NCI-H460 (cell line): ENCODE measurements at places on chromosomes 2 and 18. TPM values are rescaled to one million over a fixed set of nuclear protein-coding genes. Genes with fewer than 3 reads are reported as not detected.

Gene SP140L
- total RNA-seq, result 22.5 and 33.4 TPM in 2 replicates

Gene C2orf81
- 1.2 and 2.2 TPM in 2 replicates for total RNA-seq

Gene RBM45
- total RNA-seq, result 17.0 and 17.7 TPM in 2 replicates

Gene SIX2
- 0.15 TPM in 1 of 2 replicates, not detected in the other for total RNA-seq

Gene GATA6
- total RNA-seq, result 1.0 and 1.8 TPM in 2 replicates

Gene GRP
- not detected in 2 replicates for total RNA-seq

Gene SERPINB5
- total RNA-seq, result 61.1 and 64.9 TPM in 2 replicates

Gene SCYGR3
- total RNA-seq, result not detected in 2 replicates

- no peak for DNase-seq
Observed at GRCh38 chr2:204611764-204612163, 66.5 kb downstream of the PARD3B start.

DNA sequence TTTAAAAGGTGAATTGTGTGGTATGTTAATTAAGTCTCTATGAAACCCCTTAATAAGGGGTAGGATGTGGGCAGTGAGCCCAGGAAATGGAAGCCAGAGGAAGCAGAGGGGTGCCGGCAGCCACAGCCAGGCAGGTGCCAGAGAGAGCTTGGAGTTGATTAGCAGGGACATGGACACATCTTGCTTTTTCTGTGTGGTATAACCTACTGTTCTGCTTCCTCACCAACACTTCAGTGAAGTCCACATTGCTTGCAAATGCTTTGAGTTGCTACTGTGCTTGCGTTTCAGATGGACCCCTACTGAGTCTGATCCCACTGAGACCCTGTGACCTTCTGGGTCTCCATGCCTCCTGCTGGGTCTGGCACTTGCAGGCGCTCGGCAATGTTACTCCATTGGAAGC is 30.3 kb upstream of the ARHGEF4 start:
- no peak for DNase-seq

DNA sequence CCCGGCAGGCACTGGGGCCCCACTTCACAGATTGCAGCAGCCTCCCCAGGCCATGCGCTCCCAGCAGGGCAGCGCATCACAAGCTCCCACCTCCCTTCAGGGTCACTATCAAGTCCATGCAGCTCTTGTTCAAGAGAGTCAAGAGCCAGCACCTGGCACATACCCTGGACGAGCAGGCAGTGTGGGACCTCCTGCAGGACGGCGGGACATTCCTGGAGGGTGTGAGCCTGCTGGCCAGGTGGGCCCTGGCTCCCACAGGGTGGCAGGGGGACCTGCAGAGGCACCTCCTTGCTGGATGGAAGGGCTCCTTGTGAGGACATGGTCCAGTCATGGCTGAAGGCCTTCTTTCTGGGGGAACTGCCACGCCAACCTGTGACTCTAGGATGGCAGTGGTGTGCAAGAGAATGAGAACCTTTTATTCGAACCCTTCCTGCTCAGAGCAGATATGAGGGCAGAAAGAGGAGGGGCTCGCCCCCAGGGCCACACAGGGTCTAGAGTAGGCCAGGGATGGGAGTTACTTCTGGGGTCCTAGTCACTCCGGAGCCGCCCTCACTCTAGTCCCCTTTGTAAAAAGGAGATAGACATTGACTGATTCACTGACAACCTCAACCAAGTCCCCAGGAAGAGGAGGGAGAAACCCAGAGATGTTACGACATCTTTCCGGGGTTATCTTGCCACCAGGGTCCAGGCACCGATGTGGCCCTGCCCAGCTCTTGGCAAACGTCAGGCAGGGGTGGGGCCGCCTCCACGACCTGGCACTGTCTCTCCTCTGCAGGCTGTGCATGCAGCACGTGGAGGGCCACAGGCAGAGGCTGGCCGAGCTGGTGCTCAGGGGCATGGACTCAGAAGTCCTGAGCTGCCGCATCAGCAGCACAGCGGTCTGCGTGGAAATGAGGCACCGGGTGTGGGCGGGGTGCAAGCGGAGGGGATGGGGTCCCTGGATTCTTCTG is 31.3 kb downstream of the HJURP start:
- no peak for DNase-seq

DNA sequence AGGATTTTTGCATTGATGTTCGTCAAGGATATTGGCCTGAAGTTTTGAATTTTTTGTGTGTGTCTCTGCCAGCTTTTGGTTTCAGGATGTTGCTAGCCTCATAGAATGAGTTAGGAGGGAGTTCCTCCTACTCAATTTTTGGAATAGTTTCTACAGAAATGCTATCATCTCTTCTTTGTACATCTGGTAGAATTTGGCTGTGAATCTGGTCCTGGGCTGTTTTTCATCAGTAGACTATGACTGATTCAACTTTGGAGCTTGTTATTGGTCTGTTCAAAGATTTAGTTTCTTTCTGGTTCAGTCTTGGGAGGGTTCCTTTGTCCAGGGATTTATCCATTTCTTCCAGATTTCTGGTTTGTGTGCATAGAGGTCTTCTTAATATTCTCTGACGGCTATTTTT is 166.7 kb downstream of the ST6GAL2 start:
- DNase-seq, result no peak

DNA sequence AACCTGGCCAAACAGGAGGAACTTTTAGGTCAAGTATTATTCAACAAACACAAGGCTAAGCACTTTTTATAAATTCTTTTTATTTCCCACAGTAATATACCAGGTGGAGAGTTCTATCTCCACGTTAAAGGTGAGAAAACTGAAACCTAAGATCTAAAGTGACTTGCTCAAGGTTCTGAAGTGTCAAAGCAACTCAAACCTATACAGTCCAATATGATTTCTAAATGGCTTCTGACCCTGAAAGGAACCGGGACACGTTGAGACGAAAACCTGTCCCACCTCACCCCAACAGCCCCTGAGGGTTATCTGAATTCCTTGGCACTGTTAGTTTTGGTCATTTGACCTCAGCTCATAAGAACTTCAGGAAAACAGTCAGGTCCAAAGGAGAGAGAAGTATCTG is 814.5 kb upstream of the LRATD1 start:
- no peak for DNase-seq

DNA sequence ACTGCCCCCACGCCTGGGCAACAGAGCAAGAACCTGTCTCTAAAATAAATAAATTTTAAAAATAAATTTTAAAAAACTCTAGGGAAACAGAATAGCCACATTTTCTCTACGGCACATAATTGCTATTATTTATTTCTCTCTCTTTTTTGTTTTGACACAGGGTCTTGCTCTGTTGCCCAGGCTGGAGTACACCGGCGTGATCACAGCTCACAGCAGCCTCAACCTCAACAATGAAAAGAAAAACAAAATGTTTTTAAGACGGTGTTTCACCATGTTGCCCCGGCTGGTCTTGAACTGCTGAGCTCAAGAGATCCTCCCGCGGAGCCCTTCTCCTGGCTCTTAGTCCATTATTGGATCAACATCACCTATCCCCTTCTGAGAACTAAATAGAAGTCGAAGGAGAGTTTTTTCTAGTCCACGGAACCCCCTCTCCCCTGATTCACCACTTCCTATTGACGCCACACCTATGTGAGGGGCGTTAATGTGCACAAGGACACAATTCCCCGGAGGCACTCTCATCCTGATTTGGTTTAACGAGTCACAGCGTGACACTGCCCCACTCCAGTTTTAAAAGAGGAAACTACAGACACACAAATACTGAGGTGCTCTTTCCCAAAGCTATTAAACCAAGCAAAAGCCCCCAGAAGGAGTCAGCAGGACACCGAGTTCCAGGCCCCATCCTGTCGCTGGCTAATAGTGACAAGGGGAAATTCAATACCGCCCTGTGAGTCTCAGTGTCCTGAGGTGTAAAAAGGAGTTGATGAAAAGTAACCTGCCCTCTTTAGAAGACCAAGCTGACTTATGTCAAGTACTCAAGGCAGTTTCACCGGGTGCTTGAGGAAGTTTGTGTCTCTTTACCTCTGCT is 1.1 kb downstream of the NPC1 start:
- DNase-seq, result no peak

GRCh38 chr2:223306371-223306770 is 254.4 kb downstream of the KCNE4 start:
- peak; percentile 25 for DNase-seq

GRCh38 chr18:9817725-9818422 is 67.9 kb upstream of the TXNDC2 start:
- no peak for DNase-seq

- no peak for DNase-seq
Observed at GRCh38 chr2:130884503-130884902, 47.8 kb downstream of the ARHGEF4 start.

DNA sequence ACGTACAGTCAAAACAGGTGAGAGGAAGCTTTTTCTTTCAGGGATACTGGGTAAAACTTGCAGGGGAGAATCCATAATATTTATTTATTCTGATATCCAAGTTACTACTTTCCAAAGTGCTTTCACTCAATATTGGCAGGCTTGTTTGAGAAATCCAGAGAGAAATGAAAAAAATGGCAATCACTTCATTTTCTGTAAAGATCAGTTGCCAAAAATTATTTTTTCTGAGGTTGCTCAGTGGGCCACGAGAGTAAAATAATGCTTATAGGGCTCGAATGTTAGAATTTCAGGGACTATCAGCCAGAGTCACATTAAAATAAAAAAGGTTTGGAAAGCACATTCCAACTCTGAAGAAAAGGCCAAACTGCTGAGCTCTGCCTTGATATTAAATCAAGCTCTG is 324.6 kb upstream of the RND3 start:
- DNase-seq, result no peak

GRCh38 chr18:34651586-34652369 is 58.3 kb upstream of the DTNA start:
- DNase-seq, result no peak
